Kidney capillary endothelial cell (primary cell): ENCODE measurements at places on chromosomes 12 and 14.
A peak's percentile ranks its signal among the peaks of the same experiment; 100 is the strongest.

DNA sequence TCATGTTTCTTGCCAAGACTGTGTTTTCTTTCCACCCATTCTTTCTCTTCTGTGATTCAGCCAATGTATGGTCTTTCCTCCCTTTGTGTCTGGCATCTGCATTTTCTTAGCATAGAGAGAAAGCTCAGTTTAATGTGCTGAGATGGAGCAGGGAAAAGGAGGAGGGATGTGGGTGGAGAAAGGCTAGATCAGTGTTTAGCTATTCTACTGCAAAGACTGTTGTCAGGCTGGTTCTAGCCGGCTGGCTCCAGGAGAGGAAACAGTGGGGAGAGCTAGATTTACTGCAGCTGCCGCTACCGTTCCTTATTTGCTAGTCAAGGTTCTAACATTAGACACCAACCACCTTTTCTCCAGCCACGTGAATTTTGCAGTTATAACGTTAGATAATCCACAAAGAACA, 5.2 kb upstream of the RIMKLB start:
- DNase-seq: no peak

- DNase-seq: no peak
Observed at GRCh38 chr14:52313462-52313861, 650 bp upstream of the PTGER2 start.

GRCh38 chr12:45622210-45622937, 107.1 kb upstream of the ARID2 start:
- no peak for DNase-seq

DNA sequence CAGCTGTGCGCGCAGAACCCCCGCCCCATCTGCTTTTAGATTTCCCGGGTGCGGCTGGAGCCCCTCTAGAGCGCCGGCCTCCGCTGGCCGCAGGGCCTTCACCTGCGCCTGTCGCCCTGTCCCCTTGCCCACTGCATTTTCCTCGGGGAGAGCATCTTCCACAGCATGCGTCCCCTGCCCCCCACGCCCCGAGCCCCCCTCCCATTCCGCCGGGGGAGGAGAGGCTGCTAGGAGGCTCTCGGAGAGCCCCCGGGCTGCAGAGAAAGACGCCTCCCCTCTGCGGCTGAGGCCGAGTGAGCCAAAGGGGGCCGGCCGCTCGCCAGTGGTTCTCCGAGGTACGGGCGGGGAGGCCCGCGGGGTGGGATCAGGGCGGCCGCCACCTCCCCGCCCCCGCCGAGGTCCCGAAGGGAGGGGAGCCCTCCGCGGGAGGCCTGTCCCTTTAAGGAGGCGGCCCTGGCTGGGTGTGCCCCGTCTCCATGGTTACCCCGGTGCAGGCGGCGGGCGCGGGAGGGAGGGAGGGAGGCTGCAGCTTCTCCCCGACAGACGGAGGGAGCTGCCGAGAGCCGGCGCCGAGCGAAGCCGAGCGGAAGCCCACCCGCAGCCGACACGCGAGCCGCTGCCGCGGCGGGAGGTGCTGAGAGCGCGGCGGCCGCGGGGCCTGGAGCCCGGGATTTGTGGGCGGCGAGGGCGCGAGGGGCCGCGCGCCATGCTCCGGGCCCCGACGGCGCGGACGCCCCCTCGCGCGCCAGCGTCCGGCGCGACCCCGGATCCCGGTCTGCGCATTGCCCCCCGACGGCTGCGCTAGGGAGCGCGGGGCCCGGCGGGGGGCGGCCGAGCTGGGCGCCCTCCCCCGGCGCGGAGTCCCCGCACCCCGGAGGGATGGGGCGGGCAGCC, at the start of gene KCNH3:
Gene KCNH3 (plus strand): TSS at position 521 of the 894 bp plus-strand sequence. CDS start 387 bp downstream, outside the sequence.
- DNase-seq: no peak

DNA sequence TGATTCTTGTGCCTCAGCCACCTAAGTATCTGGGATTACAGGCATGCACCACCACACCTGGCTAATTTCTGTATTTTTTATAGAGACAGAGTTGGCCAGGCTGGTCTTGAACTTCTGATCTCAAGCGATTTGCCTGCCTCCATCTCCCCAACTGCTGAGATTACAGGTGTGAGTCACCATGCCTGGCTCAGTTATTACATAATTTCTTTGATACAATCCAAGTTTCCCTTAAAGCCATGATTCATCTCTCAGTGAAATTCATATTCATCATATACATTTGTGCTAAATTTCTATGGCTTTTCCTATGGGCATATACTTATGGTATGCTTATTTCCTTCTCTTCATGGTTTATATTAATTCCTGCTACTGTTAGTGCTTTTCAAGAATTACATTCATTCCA, 29.1 kb upstream of the PZP start:
- DNase-seq: no peak

- DNase-seq: no peak
Observed at GRCh38 chr12:112023759-112024396, 10.7 kb downstream of the ERP29 start.

DNA sequence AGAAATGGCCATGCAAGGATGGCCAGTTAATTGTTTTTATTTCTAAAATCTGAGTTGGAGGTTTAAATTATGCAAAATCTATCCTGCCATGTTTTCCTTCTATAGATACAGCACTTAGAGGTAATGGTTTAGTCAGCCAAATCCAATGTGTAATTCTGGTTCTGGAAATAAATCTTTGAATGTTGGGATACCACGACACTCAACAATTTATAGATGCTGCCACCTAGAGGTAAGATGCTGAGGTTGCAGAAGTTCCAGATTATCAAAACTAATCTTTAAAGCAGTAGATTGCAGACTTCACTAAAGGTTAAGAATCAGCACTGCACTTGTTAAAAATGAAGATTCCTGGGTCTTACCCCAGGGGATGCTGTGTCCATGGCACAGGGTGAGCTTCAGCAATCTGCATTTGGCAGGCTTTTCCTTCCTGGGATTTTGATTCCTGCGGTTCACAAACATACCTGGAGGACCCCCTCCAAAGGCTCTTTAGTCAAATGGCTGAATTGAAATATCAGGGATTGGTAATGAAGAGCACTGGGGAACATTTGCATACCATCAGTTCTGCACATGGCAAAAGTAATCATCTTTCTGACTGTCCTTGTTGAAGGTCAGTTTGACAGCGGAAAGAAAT, 53.4 kb upstream of the ANO4 start:
- DNase-seq: peak; percentile 23

DNA sequence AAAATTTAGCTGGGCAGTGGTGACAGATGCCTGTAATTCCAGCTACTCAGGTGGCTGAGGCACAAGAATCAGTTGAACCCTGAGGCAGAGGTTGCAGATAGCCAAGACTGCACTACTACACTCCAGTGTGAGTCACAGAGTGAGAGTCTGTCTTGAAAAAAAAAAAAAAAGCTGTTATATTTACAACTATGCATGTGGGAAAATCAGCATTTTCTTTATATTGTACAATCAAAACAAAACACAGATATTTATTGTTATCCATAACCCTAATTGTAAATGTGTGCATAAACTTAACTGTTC, 12.5 kb downstream of the C1R start:
- DNase-seq: no peak

GRCh38 chr12:11885261-11886038, 185.3 kb upstream of the BCL2L14 start:
- peak; percentile 88 for DNase-seq

DNA sequence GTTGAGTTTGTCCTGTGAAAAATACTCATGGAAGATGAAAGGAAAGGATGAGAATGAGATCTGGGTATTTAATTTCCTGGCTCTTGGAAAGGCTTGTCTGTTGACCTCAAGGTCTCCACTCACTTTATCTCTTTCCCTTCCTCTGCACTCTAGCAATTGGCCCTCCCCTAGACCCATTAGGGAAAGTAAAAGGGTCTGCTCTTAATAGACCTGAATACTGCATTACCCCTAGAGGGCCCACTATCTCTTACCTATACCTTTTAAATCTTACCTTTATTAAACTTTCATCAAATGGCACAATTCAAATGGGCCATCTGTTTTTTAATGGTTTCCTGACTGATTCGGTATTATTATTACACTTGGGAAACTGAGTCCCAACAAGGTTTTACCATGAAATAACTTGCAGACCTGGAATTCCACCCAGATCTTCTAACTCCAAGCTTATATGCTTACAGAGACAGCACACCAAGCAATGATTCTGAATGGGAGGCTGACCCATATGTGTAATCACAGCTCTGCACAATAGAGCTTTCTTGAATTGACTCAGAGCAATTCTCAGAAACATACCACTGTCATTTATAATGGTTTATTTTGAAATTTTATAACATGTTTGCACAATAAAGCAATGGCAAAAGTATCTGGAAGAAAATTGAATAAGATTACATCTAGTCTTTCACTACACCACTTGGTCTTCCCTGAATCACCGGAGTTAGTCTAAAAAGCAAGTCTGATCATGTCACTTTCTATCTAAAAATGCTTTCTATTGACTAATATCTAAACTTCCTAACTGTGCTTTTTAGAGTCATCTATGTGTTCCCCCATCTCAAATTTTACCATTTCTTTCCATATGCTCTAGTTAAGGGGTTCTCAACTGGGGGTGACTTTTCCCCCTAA, 618.5 kb downstream of the NRXN3 start:
- DNase-seq: no peak

- DNase-seq: no peak
Observed at GRCh38 chr14:90275458-90275814, 19.1 kb downstream of the PSMC1 start.

GRCh38 chr12:20089077-20089476, 279.3 kb upstream of the PDE3A start:
- no peak for DNase-seq

GRCh38 chr12:94566345-94566744, 84.0 kb downstream of the TMCC3 start:
- DNase-seq: no peak

GRCh38 chr14:33676135-33676566, 274.7 kb downstream of the EGLN3 start:
- peak; percentile 36 for DNase-seq

DNA sequence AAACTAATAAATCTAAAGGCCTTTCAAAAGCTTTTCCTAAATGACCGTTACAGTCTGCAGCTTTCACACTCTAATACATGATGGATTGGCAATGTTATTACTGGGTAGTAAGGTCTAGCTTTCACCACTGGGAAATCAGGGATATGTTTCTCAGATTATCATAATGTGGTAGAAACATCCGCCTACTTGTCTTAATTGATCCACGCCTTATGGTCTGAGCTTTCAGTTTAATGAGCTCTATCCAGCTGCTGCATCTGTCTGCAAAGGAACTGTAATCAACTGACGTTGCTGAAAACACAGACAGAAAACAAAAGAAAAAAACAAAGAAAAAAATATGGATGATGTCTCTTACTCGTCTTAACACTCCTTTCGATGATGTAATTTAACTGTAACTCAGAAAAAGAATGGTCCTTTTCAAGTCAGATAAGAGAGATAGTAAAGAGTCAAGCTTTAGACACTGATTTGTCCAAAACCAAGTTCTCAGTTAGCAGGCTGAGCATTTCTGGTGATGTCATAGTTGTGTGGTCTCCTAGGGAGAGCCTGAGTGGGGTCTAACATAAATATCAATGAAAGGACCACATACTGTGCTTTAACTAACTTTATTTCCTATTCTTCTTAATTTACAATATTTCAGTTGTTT, 85.9 kb downstream of the C2CD5 start:
- no peak for DNase-seq

DNA sequence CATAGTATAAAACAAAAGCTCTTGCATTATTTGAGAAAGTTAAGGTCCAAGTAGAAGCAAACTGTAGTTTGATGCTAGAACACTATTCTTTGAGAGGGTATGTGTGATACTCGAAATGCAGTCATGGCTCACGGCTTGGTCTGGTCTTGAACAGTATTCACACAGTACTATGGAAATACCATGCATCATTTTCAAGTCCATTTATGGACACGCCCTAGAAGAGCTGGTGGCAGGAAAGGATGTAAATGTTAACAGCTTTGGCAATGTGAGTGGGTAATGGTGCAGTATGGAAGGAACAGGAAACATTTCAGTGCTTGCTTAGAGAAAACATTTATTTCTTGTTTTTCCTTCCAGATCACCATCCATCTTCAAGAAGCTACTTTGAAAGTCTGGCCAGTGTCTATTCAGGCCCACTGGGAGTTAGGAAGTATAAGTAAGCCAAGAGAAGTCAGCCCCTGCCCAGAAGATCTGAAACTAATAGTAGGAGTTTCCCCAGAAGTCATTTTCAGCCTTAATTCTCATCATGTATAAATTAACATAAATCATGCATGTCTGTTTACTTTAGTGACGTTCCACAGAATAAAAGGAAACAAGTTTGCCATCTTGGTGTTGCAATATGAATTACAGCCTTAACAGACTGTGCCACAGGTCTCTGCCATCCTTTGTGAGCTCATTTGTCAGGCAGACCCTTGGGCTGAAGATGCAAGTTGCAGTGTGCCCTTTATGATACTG, 5.7 kb upstream of the AKAP5 start:
- DNase-seq: no peak

- no peak for DNase-seq
Observed at GRCh38 chr12:133203344-133204263, 22.3 kb downstream of the ZNF268 start.

DNA sequence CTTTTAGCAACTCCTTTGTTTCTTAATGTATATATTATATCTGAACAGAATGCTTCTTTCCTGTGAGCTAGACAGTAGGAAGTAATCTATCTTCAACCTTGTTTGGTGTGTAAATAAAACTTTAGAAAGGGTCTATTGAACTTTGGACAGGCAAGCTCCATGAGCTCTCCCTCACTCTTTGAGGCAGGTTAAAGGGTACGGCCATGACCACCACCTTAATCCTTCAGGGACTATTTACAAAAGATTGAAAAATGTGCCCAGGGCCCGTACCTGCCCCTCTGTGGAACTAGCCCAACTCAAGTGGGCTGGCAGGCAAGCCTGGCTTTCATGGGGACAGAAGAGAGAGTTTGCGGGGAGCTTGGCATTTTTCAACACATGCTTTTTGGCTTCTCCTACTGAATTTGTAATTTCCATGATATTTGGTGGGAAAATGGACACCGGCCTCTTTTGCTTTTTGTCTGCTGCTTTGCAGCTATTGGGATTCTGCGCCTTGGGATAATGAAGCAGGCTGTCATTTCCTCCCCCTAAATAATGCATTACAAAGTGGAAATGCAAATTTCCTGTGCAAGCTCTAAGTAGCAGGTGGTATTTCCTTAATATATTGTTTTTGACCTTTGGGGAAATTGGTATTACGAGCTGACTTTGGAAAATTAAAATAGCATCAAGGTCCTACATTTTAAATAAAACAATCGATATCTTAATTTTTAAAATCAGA, 106.0 kb downstream of the HMGA2 start:
- no peak for DNase-seq

DNA sequence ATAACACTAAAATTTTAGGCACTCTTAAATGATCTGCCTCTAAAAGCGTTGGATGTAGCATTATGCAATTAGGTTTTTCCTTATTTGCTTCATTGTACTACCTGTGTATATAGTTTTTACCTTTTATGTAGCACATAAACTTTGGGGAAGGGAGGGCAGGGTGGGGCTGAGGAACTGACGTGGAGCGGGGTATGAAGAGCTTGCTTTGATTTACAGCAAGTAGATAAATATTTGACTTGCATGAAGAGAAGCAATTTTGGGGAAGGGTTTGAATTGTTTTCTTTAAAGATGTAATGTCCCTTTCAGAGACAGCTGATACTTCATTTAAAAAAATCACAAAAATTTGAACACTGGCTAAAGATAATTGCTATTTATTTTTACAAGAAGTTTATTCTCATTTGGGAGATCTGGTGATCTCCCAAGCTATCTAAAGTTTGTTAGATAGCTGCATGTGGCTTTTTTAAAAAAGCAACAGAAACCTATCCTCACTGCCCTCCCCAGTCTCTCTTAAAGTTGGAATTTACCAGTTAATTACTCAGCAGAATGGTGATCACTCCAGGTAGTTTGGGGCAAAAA, 4.1 kb downstream of the CDKN1B start:
- no peak for DNase-seq

- DNase-seq: no peak
Observed at GRCh38 chr12:100959481-100959880, 164.9 kb downstream of the ANO4 start.
